ENCODE measurements at places on chromosomes 6 and 20. TPM values are rescaled to one million over a fixed set of nuclear protein-coding genes. Genes with fewer than 3 reads are reported as not detected.

GRCh38 chr20:48407710-48408109, 420.1 kb downstream of the PREX1 start:
- no peaks in the 10 kb centered on the region for H3K36me3 ChIP-seq
- peaks cover 5% of the 10 kb centered on the region for H3K27me3 ChIP-seq
- no peak for DNase-seq
- H3K4me3 ChIP-seq = no peak overlapping the region
- no peak overlapping the region for H3K27ac ChIP-seq

The ROS1 gene
- not detected for total RNA-seq

GRCh38 chr6:169510871-169511270, 191.0 kb downstream of the WDR27 start:
- no peaks in the 10 kb centered on the region for H3K36me3 ChIP-seq
- no peaks in the 10 kb centered on the region for H3K4me1 ChIP-seq
- no peaks in the 10 kb centered on the region for H3K27me3 ChIP-seq
- H3K27ac ChIP-seq = no peak overlapping the region
- H3K4me3 ChIP-seq = no peak overlapping the region
- DNase-seq = no peak

DNA sequence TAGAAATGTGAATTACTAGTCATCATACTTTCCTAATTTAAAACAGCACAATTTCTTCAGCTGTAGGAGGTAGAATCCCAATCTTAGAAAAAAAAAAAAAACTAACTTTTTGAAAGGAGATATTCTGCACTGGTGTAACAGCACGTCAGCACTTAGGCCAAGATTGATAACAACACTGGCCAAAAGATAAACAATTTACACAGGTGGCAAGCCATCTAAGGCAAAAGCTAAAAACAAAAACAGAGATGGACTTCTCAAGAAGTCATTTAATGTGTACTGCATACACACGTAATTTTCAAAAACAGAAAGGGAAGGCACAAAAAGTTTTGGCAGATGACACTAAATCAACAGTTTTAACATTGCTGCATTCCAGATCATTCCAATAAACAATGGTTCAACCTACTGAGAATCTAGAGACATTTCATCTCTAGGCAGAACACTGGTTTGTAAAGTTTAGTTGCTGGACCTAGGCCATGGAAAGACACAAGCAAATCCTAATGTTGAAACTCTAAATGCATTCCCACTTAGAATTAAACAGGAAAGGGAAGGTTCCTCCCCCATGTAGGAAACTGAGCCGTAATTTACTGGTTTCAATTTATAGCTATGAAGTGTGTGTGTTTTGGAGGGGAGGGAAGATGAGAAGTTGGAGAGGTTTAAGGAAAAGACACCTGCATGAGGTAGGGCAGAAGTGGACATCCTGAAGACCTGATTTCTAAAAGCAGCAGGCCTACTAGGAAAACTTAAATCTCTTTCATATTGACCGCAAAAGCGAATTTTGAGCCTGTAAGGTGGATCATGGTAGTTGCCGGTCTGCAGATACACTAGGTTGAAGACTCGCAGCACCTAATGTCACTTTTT, 1.3 kb downstream of the GCLC start:
- H3K27me3 ChIP-seq = no peaks in the 10 kb centered on the region
- H3K27ac ChIP-seq = peak overlapping the region; percentile 53
- H3K4me1 ChIP-seq = peaks cover 24% of the 10 kb centered on the region
- peak; percentile 43 for DNase-seq
- H3K36me3 ChIP-seq = no peaks in the 10 kb centered on the region

The TRIM10 gene
- total RNA-seq = not detected

Data from endothelial cell of umbilical vein (primary cell).